Left cardiac atrium (tissue), 4 donors: ENCODE measurements at places on chromosomes 7 and 10. TPM values are rescaled to one million over a fixed set of nuclear protein-coding genes. Genes with fewer than 3 reads are reported as not detected.

PLEKHS1 gene
- not detected for total RNA-seq

TACR2 gene
- 0.31 TPM for total RNA-seq

PAX4 gene
- total RNA-seq = not detected

PDE6C gene
- total RNA-seq = not detected

CPVL gene
- 15.3 TPM for total RNA-seq

GIMAP1 gene
- 7.0 TPM for total RNA-seq

DNA sequence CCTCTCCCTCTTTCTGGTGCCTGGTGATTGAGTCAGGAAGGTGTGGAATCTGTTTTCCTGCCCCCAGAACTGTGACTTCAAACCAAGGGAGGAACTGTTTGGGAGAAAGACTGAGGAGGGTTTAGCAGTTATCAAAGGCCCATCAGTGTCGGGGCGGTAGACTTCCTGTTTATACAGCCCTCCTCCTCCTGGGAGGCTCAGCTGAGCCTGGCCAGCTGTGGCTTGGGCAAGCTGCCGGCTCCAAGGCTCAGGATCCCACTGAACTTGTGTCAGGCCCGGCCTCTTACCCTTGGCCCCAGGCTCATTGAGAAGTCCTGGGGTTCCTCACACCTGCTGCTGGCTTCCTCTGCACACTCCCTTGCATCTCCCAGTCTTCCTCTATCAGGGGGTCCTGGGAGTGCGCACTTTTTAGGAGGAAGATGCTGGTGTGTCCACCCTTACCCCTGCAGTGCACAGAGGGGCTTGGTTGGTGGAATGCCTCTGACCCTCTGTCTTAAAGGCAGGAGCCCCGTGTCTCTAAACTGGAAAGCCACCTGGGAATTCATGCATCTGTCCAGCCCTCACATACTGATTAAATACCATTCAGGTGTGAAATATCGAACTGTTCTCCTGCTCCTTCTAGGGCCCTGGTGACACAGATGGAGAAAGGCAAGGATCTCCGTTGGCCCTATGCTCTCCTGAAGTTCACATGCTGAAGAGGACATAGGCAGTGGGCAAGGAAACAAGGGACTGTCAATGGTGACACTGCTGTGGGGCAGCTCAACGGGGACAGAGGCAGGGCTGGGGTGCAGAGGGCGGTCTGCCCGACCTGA is 32.4 kb downstream of the CXCL12 start:
- peak; percentile 59 for DNase-seq

GRCh38 chr7:50584386-50584785 is 19.2 kb upstream of the DDC start:
- DNase-seq = no peak

- peak; percentile 90 for DNase-seq
Measured at GRCh38 chr10:79067241-79068202, 1.2 kb upstream of the ZMIZ1 start.

DNA sequence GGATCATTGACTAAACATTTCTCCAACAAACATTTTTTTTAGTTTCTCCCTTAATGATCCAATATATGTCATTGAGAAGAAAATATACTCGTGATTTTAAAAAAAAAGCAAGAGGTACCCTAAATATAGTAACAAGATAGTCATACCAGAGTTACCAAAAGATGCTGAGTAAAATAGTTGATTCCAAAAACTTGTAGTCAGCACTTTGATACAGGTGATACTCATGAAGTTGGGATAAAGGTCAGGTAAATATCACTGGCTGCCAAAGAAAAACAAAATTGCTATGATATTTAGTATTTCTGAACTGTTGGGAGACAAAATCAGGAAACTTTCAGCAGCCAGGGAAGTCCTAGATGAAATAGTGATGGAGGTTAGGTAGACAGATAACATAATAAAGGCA is 225.3 kb downstream of the DYNC1I1 start:
- DNase-seq = no peak

- DNase-seq = peak; percentile 16
Measured at GRCh38 chr7:2016021-2016631, 216.6 kb downstream of the MAD1L1 start.

- no peak for DNase-seq
Measured at GRCh38 chr7:69652947-69653701, 54.8 kb downstream of the AUTS2 start.

- DNase-seq = no peak
Measured at GRCh38 chr7:5630670-5631069, 150.8 kb downstream of the RNF216 start.
